Mammary epithelial cell (primary cell): ENCODE measurements at places on chromosomes 6 and 20. TPM values are rescaled to one million over a fixed set of nuclear protein-coding genes. Genes with fewer than 3 reads are reported as not detected.

The PAX1 gene
- total RNA-seq: not detected

The ISM1 gene
- 1.7 and 3.7 TPM in 2 replicates for total RNA-seq

The ANGPT4 gene
- 0.07 TPM in 1 of 2 replicates, not detected in the other for total RNA-seq

The HMGCLL1 gene
- total RNA-seq: 1.2 TPM

The C6orf163 gene
- total RNA-seq: 1.1 and 1.4 TPM in 2 replicates

The ZSCAN16 gene
- total RNA-seq: 1.1 and 2.1 TPM in 2 replicates

The NOTCH4 gene
- total RNA-seq: 3.0 TPM

The UTRN gene
- total RNA-seq: 33.3 and 44.9 TPM in 2 replicates

The TFAP2D gene
- not detected in 2 replicates for total RNA-seq

The HLA-DRB5 gene
- total RNA-seq: not detected

The TRPC4AP gene
- total RNA-seq: 52.4 and 63.8 TPM in 2 replicates

The EPHA7 gene
- not detected in 2 replicates for total RNA-seq

The STMND1 gene
- total RNA-seq: not detected
